ENCODE measurements at places on chromosomes 2 and 18.

- DNase-seq = peak; percentile 96
Measured at GRCh38 chr2:47771211-47771610, 11.7 kb upstream of the MSH6 start.

- peak; percentile 75 for DNase-seq
Measured at GRCh38 chr18:446941-447560, 53.5 kb downstream of the COLEC12 start.

DNA sequence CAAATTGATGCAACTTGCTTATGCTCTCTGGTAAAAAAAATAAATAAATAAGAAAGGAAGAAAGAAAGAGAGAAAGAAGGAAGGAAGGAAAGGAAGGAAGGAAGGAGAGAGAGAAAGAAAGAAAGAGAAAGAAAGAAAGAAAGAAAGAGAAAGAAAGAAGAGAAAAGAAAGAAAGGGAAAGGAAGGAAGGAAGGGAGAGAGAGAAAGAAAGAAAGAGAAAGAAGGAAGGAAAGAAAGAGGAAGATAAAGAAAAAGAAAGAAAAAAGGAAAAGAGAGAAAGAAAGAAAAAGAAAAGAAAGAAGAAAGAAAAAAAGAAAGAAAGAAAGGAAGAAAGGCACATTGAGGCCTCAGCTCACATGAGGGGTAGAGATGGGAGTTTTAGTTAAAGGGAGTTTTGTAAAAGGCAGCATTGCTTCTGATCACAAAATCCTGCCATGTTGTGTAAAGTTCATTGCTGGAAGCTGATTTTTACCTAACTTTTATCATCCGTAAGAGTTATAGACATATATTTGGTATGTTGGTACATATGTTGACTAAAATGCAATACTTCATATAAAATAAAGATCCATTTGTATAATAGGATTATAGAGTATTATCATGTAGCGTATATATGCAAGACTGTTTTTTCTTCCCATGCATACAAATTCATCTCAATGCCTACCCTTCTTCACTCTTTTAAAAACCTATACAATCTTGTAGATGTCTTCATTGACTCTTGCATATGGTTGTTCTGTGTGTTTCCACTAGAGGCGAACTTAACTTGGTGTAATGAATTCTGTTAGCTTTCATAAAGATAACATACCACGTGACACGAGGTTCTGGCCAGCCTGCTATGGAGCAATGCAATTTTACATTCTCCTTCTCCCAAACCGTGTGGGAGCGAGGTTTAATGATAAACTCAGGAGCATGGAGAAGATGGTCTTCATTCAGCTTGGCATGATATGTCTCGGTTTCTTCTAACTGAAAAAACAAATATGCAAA is 32.8 kb downstream of the MYOM1 start:
- DNase-seq = peak; percentile 64

- peak; percentile 73 for DNase-seq
Measured at GRCh38 chr2:157302492-157303099, 23.0 kb downstream of the ERMN start.

GRCh38 chr18:49907346-49907929 is 94.1 kb upstream of the ACAA2 start:
- peak; percentile 5 for DNase-seq

- DNase-seq = no peak
Measured at GRCh38 chr2:141957827-141958450, 172.9 kb downstream of the LRP1B start.

- DNase-seq = no peak
Measured at GRCh38 chr18:9333441-9334328, 888 bp upstream of the TWSG1 start.

GRCh38 chr2:107992069-107992468 is 5.7 kb downstream of the SLC5A7 start:
- peak; percentile 6 for DNase-seq

GRCh38 chr18:3114451-3114850 is 101.5 kb upstream of the LPIN2 start:
- no peak for DNase-seq

DNA sequence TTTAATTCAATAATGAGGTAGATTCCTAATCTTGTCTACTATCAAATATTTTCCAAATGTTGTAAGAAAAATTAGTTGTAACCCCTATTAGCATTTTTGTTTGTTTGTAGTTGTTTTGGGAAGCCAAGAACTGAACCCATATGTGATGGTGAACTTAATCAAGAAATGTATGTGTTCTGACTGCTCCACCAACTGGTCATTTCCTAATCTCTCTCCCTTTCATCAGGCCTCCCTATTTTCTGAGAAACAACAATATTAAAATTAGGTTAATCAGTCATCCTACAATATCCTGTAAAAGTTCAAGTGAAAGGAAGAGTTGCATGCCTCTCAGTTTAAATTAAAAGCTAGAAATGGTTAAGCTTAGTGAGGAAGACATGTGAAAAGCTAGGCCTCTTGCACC is 504.0 kb downstream of the EPHA4 start:
- DNase-seq = no peak

GRCh38 chr2:179692610-179693009 is 168.8 kb downstream of the ZNF385B start:
- DNase-seq = no peak

GRCh38 chr2:204673877-204674276 is 128.6 kb downstream of the PARD3B start:
- no peak for DNase-seq

GRCh38 chr2:2812117-2812516 is 481.0 kb upstream of the MYT1L start:
- DNase-seq = no peak

DNA sequence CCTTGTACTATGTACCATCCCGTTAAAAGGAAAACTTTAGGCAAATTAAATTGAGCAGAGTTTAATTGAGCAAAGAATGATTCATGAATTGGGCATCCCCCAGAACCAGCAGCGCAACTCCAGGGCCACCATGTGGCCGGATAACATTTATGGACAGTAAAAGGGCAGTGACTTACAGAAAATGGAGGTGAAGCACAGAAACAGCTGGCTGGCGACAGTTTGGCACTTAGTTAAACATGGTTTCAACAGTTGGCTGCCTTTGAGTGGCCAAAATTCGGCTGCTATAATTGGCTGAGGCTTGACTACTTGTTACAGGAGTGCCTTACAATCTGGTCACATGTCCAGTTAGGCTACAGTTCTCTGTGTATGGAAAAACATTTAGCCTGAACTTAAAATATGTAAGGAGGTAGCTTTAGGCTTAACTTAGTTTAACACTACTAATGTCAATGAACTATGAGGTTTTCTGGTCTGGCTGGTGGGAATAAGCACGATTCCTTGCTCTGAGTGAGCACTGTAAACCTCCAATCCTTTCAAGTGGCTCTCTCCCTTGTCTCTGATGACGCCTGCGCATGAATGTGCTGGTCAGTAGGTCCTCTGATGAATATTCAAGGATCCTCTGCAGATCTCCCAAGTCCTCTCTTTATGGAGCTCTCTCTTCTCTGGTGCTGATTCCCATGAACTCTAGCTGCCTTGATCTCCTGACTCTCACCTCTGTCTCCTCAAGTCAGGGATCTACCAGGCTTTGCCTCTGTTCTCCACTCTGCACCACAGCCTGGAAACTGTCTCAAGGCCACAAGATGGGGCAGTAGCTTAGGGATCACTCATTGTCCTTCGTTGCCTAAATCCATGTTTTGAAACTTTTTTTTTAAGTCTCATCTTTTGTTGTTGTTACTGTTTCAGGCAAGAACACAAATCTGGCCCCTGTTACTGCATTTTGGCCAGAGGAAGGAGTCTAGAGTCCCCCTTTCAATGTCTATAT is 24.4 kb upstream of the RAB31 start:
- DNase-seq = peak; percentile 90

GRCh38 chr2:181178823-181179412 is 198.5 kb downstream of the UBE2E3 start:
- DNase-seq = no peak

DNA sequence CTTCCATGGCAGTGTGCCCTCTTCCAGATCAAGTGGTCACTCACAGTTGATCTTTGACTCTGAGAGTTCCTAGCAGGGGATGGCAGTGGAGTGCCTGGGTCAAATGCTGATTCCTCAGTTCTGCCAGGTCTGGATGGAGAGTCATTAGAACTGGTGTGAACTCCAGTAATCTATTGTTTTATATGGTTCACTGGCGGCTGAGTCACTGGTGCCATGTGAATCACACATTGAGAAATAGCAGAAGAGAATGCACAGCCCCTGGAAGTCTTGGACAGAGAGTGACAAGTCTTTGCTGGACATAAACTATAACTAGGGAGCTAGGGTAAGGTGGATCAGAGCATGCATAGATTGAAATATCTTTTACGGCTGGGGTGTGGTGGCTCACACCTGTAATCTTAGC is 86.9 kb downstream of the EIF2AK3 start:
- peak; percentile 89 for DNase-seq

- DNase-seq = no peak
Measured at GRCh38 chr2:1375794-1376193, 37.5 kb upstream of the TPO start.

DNA sequence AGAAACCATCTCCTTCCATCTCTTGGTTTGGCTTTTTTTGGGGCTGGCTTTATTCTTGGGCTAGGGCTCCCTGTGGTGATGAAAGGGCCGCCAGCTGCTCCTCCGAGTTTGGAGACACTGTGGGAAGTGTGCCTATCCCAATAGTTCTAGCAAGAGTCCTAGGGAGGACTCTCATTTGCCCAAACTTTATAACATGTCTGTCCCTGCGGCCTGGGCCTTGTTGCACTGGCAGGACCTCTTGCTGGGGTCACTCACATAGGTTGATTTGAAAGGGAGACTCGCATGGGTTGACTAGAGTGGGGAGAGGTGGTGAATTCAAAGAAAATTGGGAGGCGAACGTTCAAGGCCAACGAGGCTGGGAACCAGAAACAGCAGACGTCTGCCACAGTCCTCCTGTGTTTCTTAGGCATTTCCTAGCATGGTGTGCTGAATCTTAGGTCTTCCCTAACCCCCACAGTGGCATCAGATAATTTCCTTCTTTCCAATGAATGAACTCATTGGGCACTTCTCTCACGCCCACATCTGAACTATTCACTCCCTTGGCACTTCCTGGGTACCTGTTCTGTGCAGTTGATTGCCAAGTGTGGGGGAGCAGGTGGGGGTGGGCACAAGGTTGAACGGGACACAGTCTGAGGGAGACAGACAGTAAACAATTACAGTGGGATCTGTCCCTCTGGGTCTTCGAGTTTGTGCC is 26.8 kb downstream of the NIFK start:
- no peak for DNase-seq

DNA sequence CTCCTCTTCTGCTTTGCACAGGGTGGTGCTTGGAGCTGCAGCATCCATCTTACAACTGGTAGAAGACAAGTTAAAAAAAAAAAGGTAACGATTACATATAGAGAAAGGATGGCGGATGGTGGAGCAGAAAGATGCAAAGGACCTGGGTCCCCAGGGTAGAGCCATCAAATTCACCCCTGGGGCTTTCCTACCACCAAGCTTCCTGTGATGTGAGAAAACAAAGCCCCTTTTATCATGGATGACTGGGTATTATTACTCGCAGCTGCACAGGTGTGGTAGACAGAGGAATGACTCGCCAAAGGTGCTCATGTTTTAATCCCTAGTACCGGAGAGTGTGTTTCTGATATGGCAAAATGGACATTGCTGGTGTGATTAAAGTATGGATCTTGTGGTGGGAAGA is 1.3 kb upstream of the ACOXL start:
- no peak for DNase-seq

- DNase-seq = peak; percentile 72
Measured at GRCh38 chr2:191030521-191031154, 16.7 kb upstream of the STAT1 start.

GRCh38 chr18:56217406-56217805 is 421.0 kb downstream of the TXNL1 start:
- DNase-seq = peak; percentile 17

GRCh38 chr2:46821600-46821999 is 94.0 kb downstream of the MCFD2 start:
- DNase-seq = no peak

DNA sequence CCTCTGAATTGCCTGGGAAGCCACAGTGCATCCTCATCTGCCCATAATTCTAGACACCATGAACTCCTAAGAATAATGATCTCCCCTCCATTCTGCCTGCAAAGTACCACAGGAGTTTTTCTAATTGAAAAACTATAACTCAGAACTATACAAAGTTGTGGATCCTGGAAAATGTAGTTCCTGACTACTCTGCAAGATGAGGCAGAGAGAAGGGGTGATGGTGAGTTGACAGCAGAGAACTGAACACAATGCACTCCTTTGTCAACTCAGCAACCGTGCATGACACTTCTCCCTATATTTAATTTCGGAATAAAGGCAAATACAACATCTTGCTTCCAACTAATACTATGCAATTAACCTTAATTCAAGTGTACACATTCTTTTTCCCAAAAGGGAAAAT is 471.1 kb upstream of the FAM98A start:
- no peak for DNase-seq

DNA sequence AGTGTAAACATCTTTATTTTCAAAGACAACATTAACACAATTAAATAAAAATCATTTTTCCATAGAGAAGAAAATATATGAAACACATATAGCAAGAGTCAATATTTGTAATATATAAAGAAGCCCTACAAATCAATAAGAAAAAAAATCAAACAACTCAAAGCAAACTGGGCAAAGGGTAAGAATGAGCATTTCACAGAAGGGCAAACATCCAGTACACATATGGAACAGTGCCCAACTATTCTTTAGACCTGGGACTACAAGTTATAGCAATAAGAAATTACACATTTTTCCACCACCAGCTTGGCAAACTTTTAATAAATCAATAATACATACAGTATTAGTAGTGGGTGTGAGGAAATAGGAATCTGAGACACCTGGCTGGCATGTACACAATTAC is 324.1 kb downstream of the CYP26B1 start:
- DNase-seq = no peak

GRCh38 chr18:47772374-47773248 is 157.8 kb downstream of the SMAD2 start:
- DNase-seq = peak; percentile 80

DNA sequence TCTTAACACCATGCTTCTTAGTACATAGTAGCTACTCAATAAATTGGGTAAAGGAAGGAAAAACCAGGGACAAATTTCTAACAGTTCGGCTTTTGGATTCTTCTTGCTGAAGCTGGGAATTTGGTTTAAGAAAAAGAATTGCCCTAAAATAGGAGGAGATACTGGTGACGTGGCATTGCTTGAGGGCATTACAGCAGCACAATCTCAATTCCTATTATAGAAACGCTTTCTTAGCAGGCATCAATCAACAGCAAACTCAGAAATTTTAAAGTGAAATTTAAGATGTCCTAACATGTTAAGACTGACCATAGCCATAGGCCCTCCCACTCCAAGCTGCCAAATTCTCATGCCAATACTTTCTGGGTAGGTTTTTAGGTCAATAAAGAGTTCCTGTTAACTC is 169.5 kb downstream of the SRBD1 start:
- no peak for DNase-seq

All from cardiac fibroblast (primary cell).